ENCODE measurements at places on chromosomes 7 and 10.

- DNase-seq = no peak
Measured at GRCh38 chr7:139913021-139913844, 84.2 kb downstream of the TBXAS1 start.

GRCh38 chr10:113549856-113550255 is 3.0 kb upstream of the HABP2 start:
- DNase-seq = no peak

DNA sequence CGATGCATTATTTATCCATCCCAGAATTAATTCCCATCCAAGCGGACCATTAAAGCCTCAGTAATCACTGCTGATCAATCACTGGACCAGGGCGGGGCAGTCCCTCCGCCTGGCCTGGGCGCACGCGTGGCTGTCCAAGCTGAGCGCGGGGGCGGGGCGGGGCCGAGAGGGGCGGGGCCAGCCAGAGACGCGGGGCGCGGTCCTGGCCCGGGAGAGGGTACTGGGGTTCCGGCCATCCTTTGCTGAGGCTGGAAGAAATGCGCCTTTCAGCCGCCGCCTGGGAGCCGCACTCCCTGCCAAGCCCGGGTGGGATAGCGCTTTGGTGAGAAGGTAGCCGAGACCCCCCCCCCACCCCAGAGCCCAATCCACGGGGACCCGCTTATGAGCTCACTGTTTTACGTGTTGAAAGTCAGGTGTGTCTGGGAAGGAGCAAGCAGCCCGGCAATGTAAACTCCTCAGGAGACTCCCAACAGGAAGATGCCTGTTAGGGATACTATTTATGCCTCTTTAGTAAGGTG is at the start of gene ARHGAP22:
ARHGAP22 (minus strand) TSS at position 83 of the 518 bp plus-strand sequence. CDS start 277 bp downstream, outside the sequence.
- DNase-seq = no peak

DNA sequence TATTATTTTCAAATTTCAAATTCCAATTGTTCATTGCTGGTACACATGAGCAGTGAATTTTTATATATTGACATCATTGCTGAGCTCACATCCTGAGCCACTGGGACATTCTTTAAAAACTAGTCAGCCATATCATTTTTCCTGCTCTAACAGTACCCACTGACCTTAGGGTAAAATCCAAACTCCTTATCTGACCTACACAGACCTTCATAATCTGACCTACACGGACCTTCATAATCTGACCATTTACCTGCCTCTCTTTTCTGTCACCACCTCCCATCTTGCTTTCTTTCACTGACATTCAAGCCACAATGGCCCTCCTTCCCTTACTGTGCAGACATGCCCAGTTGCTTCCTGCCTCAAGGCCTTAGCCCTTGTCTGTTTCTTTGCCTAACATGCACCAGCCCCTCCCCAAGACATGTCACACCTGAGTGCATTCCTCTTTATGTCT is 16.1 kb upstream of the CUZD1 start:
- no peak for DNase-seq

GRCh38 chr10:120646738-120647456 is 189.9 kb downstream of the PLPP4 start:
- no peak for DNase-seq

DNA sequence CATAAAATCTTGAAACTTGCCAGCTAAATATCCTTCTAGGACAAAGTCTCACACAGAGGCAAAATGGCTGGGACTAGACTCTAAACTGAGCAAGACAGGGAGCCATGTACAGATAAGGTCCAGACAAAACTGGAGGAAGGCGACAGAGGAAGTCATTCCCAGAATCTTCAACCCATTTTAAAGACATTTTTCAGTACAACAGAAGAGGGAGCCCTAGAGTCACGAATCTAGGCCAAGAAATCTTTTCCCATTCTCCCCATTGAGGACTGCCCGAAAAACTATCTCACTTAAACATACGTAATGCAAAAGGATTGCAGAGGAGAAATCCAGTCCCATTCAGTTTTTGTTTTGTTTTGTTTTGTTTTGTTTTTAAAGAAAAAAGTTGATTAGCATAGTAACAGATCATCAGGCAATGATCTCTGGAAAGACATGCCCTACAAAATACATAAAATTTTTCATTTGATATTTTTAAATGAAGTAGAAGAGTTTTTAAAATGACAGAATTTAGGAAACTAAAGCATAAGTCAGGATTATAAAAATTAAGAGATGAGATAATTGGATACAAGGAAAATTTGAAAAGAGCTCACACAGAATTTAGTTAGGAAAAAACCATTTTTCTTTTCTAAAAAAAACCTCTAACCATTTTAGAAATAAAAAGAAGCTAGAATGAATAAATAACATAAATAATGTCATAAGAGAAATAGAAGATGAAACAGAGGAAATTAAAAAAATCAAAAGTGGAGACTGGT is 16.9 kb upstream of the PRF1 start:
- no peak for DNase-seq

DNA sequence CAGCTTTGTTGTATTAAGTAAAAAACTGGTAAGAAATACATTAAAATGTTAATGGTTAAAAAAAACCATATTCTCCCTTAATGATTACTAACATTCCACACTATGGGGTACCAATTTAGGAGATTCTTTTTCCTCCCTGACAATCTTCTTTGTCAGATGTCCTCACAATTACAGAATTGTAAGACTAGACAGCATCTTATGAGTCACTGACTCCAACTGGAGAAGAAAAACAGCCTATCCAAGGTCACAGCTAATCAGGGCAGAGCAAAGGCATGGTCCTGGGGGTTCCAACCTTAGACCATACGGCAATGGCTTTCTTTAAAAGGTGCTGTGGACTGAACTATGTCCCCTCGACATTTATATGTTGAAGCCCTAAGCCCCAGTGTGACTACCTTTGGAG is 127.6 kb downstream of the DLG5 start:
- no peak for DNase-seq

DNA sequence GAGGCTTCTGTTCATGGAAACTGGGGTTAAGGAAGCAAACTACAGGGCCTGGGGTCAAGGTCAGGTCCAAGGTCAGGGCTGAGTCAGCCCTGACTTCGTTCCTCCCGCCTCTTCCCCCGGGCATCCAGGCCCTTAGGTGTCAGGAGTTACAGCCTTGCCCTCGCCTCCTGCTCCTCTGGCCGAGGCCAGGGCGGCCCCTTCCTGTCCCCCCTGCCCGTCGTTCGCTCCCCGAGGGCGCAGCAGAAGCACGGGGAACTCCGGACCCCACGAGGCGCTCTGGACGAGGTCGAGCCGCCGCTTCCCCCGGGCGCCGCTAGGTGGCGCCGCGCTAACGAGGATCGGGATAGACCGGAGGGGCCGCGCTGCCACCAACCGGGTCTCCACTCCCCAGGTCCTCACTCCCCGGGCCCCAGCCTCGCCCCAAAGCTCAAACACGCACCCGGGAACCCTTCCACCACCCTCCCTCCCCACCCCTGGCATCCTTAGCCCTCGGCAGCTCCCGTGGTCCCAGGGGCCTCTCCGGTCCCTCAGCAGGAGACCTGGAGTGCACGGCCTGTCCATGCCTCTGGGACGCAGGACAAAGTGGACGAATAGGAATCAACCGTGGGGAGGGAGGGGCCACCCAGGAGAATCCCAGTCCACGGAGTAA is 59.2 kb upstream of the MYL10 start:
- peak; percentile 54 for DNase-seq

Data from NCI-H1092 (cell line).